ENCODE measurements at places on chromosomes 12 and 14.
A peak's percentile ranks its signal among the peaks of the same experiment; 100 is the strongest.

GRCh38 chr12:130576371-130576816 lies 139.7 kb downstream of the RIMBP2 start:
- DNase-seq = no peak

DNA sequence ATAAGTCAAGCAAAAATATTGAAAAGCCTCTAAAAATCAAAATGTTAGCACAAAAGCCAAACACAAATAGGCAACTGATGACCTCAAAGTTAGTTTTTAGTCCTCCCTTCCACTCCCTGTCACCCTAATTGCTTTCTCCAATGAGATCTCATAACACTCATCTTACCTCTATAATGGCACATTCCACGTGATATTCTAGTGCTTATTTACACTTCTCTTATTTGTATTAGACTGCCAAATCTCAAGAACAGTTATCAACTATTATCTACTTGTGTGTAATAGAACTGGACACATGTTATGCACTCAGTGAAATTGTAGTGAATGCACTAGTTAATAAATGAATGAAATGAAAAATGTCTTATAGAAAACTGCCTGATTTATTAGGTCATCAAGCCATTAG lies 55.5 kb upstream of the AVPR1A start:
- DNase-seq = no peak

- DNase-seq = no peak
Measured at GRCh38 chr12:116539905-116540482, 19.2 kb upstream of the MAP1LC3B2 start.

DNA sequence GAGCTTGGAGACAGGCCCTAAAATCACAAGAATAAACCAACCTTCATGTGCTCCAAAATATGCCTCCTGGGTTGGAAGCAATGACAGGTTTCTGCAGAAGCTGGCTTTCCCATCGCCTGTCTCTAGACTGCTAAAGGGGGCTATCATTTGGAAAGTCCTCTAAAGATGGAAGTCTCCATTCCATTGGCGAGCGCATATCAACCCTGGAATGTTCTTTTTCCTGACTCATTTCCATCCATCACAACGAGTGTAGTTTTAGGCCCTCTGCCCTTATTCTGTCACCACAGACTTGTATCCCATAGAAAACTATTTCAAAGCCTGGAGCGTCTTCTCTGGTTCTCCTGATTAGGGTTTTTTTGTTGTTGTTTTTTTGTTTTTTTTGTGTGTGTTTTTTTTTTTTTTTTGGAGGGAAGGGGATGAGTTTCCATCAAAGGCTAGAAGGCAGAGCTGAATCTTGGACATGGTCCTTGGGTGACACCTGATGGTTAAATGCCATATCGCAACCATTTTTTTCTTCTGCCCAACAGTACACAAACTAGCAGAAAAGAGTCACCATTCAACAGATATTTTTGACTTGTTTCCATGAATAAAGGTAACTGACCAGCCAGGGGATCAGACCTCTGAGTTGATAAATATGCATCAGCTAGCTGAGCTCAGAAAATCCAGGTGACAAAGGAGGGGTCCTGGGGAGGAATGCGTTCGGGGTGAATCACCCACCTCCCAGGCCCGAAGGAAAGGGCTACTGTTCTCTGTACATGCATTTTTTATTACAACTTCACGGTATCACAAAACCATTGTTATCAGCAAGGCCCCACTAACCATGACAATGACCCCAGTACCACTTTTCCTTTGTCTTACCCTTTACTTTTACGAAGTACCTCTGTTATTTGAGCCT lies 40.5 kb downstream of the KCNA5 start:
- peak; percentile 4 for DNase-seq

DNA sequence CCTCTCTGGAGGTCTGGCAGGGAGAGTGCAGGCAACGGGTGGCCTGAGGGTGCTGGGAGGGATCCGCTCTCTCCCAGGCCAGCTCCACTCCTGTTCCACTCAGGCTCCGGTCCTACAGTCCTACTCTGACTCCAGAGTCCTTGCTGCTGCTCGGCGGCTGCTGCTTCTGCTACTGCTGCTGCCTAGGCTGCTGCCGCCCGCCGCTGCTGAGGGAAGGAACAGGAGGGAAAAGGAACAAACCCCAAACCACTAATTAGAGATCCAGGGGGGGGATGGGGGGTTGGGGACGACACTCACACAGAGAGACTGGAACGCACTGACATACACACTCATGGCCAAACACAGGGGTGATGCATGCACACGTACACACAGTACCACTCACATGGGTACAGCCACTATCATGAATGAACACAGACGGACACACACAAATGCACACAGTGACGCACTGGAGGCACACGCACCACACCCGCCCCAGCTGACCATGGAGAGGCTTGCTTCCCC lies at the start of gene SP7:
SP7 (minus strand) TSS at position 174 of the 501 bp plus-strand sequence. CDS start 708 bp downstream, outside the sequence.
- DNase-seq = no peak

GRCh38 chr14:100587086-100587762 lies at the start of gene BEGAIN:
Gene BEGAIN (minus strand): TSS chr14:100587417. CDS start chr14:100587290, 127 bp downstream.
- DNase-seq = no peak

DNA sequence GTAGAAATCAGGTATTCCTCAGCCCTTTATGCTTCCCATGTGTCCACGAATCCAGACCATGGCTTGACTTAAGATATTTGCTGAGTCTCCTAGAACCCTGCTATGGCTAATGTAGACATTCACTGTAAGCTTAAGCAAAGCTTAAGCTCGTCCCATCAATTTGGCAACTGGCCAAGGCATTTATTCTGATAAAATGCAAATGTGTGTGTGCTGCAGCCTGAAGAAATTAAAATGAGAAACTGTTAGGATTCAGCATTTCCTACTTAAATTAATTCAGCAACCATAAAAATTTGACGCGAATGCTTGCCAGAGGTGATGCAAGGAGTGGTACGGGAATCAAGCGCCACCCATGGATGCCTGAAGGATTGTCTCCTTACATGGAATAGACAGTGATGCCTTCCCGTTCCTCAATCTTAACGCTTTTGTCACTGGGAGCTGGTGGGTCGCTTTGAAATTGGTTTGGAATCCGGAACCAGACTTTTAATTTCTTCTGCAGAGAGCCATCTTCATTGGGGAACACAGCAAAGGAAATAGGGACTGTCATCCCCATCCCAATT lies 13.2 kb downstream of the HEBP1 start:
- DNase-seq = no peak

GRCh38 chr12:96036765-96037455 lies 1.5 kb upstream of the LTA4H start:
- no peak for DNase-seq

- peak; percentile 93 for DNase-seq
Measured at GRCh38 chr12:69585189-69586062, at the start of gene CCT2. Gene CCT2 (plus strand): TSS chr12:69585459. CDS start chr12:69585522, 63 bp downstream.

- DNase-seq = no peak
Measured at GRCh38 chr12:13154831-13155230, 41.7 kb upstream of the EMP1 start.

GRCh38 chr12:64714551-64714968 lies 44.6 kb downstream of the GNS start:
- no peak for DNase-seq

DNA sequence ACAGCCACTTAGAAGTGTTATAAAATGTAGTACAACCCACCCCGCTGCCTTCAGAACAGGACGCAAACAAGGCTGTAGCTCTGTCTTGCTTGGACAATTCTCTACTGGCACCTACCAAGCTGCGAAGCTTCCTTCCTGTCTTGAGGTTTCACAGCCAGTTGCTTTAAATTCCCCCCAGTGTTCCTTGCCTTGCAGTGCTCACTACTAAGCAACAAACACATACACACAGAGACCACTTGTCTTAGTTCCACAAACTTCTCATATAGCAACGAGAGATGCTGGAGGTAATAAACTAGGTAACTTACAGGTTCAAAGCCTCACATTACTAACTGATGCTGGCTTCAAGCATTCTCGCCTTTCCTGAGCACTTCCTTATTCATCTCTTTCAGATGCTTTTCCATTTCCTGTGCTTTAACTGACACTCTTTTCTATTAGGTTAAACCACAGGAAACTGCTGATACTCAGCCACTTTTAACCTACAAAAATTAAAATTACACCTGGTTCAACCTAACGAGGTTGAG lies 91.5 kb upstream of the PTGDR start:
- no peak for DNase-seq

DNA sequence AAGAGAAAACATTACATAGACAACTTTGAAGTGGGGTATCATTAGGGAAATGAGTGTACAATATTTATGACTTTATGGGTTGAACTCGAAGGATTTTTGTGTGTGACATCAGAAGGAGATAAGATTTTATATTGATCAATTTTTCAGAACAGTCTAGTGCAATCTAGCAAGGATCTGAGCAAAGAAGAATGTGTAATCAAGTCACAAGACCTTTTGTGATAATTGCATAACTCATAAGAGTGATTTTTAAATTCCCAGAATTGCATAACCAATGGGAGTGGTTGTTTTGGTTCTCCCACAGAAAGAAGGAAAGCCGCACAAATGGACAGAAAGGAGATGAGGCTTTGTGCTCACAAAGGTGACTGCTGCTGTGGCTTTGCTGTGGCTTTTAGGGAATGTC lies 441.8 kb upstream of the FLRT2 start:
- DNase-seq = no peak

- no peak for DNase-seq
Measured at GRCh38 chr12:34400986-34401658, 378.8 kb downstream of the ALG10 start.

GRCh38 chr14:54712465-54713200 lies 145.7 kb downstream of the SAMD4A start:
- no peak for DNase-seq

DNA sequence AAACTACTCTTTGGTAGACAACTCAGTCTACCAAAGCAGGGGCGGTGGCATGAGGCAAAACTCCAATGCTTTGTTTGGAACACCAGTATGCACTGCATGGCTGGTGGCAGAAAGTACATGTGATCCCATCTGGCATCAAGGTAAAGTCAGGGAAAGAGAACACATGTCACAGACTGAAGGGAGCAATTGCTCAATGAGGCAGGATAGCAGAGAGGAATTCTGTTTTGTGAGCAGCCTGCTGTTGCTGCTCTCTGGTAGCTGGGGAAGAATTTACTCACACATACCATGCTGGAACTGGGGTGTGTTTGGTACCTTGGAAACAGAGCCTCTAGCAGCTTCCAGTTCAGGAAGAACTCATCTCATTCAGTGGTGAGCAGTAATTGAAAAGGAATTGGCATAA lies 84.8 kb downstream of the HELB start:
- no peak for DNase-seq

DNA sequence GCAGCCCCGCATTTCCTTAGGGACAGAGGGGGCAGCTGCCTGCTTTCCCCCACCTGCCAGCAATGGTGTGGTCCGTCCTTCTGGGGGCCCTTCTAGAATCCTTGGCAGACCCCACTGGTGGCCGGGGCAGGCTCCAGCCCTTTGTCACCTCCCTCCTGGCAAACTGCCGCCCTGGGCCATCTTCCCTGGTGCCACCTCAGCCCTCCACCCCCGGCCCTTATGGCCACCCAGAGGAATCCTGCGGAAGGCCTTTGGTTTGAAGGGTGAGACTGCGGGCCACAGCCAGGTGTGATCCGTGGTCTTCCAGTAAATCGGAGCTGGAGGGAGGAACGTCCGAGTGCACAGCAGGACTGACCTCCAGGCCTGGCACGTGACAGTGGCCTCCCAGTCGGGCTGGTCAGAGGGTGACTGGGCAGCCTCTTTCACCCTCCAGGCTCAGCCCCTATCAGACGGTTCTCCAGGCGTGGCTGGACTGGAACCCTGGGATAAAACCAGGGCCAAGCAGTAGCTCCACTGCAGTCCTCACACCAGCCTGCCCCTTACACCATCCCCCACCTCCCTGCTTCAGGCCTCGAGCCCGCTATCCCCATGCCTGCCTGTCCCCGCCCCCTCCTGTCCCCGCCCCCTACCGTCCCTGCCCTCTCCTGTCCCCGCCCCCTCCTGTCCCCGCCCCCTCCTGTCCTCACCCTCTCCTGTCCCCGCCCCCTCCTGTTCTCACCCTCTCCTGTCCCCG lies 12.4 kb downstream of the FBRSL1 start:
- no peak for DNase-seq

- DNase-seq = no peak
Measured at GRCh38 chr12:12513416-12514006, 49.2 kb downstream of the DUSP16 start.

DNA sequence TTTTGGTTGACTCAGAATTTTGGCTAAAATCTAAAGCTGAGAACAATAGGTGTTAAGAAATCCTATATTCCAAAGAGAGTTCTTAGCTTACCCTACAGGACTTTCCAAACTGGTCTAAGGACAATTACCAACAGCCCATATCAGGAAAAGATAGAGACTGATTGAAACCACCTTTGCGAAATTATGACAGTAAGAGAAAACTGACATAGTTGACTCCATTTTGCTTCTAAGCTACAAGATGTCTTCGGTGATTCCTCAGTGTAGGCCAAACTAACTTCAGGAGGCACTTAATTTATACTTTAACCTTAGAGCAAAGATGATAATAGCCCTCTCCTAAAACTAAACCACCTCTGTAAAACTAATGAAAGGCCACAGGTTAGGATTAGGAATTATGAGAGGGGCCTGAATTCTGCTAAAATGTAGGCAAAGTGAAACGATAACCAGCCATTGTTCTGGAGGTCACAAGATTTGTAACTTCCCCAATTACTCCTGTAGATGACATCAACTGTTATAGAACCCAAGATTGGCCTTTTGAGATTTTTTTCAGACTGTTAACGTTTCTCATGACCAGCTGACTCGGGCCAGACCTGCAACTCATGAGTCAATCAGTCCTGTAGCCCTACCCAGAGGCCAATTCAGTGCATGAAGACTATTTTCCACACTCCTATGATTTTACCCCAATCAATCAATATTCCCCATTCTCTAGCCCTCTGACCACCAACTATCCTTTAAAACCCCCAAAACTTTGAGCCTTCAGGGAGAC lies 43.0 kb downstream of the KLRG1 start:
- DNase-seq = no peak

DNA sequence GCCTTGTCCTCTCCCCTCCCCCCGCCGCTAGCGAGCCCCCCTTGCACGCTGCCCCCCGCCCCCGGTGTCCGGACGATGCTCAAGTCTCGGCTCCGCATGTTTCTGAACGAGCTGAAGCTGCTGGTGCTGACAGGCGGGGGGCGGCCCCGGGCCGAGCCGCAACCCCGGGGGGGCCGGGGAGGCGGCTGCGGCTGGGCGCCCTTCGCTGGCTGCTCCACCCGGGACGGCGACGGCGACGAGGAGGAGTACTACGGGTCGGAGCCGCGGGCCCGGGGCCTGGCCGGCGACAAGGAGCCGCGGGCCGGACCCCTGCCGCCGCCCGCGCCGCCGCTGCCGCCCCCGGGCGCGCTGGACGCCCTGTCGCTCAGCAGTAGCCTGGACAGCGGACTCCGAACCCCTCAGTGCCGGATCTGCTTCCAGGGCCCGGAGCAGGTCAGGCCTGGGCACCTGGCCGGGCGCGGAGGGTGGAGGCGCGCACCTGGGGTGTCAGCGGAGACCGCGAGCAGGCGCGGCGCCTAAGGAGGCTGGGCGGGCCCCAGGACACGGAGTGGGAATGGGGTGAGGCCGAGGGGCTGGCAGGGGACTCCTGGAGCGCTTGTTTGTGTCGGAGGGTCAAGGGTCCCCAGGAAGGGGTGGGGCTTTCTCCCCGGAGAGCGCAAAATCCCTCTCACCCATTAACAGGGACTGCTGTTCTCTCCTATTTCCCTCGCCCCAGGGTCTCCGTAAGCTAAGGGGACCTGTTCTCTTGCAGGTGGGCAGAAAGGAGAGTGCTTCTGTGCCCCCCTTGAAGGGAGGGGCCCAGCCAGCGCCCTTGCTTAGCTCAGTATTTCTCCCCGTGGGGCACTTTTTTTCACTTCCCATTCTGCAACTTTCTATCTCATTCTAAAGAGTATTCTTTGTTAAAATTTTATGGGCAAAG lies 810 bp downstream of the MARCHF9 start:
- no peak for DNase-seq

- no peak for DNase-seq
Measured at GRCh38 chr14:69485701-69486100, 1.2 kb downstream of the PLEKHD1 start.

GRCh38 chr12:15731940-15732339 lies 57.2 kb downstream of the EPS8 start:
- DNase-seq = no peak

- no peak for DNase-seq
Measured at GRCh38 chr12:68403296-68403695, 71.1 kb upstream of the MDM1 start.

All from NCI-H1930 (cell line).